ENCODE measurements at places on chromosomes 11 and 22.

DNA sequence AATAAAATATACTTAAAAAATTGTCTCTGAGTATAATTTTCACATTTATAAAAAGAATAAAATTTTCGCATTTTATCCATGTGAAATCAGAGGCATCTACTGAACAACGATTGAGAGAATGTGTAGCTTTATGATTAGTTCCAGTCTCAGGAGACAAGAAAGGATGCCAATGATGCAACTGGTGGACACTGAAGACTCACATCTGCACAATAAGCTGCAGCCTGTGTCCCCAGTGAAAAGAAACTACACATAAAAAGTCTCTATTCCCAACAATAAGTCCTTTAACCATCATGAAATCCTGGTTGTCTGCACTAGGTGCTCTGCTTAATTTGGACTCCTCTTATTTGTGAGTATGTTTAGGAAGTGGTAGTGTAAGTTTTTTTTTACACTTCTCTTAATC, 22.0 kb downstream of the OR5AS1 start:
- DNase-seq = no peak

- no peak for DNase-seq
These were observed 231.9 kb upstream of the ISX start for GRCh38 chr22:34834059-34834458.

DNA sequence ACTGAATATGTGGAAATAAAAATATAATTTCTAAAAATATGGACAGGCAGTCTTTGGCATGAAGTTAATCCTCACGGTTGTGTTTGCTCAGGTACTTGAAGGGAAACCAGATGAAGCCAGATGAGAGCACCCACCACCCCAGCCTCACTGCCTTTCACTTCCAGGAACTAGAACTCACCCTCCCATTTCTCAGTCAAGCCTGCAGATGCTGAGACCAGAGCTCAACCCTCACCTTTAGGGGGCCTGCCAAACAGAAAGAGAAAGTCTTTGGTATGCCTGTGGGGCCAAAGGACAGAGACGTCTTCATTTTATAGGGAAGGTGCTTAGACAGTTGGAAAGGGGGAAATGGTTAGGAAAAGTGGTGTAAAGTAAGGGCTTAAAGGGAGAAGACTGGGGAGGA, 252.8 kb upstream of the PLET1 start:
- no peak for DNase-seq

DNA sequence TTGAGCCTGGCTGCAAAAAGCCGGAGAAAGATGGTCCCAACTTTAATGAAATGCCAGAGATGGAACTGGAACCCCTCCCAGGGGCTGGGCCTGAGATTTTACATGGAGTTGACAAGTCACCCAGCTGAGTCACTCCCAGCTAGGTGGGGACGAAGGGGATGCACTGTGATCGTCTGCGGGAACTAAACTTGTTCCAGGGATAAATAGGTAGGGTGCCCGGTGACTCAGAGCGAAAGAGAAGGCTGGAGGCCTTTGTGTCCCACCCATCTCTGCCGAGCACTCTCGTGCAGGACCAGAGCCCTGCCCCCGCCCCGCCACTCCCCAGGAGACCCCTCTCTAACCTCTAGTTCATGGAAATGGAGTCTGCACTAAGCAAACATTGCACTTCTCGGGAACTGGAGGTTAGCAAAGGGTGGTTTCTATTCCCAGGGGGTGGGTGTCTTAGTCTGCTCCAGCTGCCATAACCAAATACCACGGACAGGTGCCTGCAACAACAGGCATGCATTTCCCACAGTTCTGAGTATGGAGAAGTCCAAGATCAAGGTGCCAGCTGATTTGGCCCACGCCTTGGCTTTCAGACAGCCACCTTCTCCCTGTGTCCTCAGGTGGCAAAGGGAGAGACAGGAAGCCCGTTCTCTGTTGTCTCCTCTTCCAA, 60.7 kb upstream of the FADD start:
- DNase-seq = no peak

DNA sequence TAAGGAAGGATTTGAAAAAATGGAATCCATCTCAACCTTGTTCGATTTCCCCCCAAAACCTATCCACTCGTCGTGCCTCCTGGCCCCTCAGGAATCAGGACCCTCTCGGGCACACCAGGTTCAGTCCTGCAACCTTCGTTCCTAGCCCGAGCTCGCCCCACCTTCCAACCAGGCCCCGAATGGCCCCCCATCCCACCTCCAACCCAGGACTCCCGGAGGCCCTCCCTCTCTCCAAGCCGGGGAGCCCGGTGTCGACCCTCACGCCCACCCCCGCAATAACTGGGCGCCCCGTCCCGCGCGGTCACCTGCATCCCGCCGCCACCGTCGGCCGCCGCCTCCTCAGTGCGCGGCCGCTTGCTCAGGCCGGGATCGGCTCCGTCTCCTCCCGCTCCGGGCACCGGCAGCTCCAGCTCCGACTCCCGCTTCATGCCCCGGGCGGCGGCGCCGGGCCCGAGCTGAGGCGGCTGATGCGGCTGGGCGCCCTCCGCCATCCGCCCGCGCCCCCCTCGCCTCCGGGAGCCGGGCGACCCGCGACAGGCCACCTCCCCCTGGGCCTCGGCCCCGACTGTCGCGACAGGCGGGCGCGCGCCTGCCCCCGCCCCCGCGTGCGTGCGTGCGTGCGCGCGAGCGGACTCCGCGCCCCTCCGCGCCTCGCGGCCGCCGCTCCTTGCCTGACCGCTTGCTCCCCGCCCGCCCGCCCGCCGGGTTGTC, 534 bp downstream of the RBFOX2 start:
- no peak for DNase-seq

GRCh38 chr22:20430720-20431510, 6.7 kb downstream of the SCARF2 start:
- no peak for DNase-seq

GRCh38 chr11:2793701-2794045, 91.9 kb downstream of the CDKN1C start:
- no peak for DNase-seq

DNA sequence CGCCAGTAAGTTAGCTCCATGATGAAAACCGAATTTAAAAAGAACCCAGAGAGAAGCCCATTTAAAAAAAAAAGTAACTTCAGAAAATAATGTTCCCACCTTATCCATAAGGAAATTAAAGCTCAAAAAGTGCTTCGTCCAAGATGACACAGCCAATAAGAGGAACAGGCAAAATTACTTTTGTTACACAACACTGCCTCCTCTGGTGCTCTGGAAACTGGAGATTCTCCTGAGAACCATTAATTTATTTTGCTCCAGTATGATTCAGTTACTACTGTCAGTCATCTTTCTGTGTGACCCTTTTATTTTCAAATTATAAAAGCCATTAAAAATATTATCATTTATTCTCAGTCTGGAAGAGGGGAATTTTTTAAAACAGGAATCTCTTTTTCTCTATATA, 2.0 kb downstream of the IFT27 start:
- no peak for DNase-seq

GRCh38 chr22:36608987-36609386, 80.0 kb upstream of the EIF3D start:
- no peak for DNase-seq

GRCh38 chr22:46074771-46075551, 75.4 kb upstream of the PPARA start:
- DNase-seq = no peak

- no peak for DNase-seq
These were observed 36.8 kb upstream of the ADORA2A start for GRCh38 chr22:24390576-24390975.

Data from AG04449 (cell line).